ENCODE measurements at places on chromosomes 1 and 21. TPM values are rescaled to one million over a fixed set of nuclear protein-coding genes. Genes with fewer than 3 reads are reported as not detected.

Gene TRIM17
- 0.73 TPM for total RNA-seq

Gene LIN28A
- not detected for total RNA-seq

Gene KCNJ9
- total RNA-seq, result not detected

Gene CYP4X1
- total RNA-seq, result not detected

Gene TFAP2E
- total RNA-seq, result 0.65 TPM

Gene SLC6A17
- not detected for total RNA-seq

Gene TXLNA
- total RNA-seq, result 64.1 TPM

Gene PLA2G5
- total RNA-seq, result not detected

Gene ACP6
- total RNA-seq, result 10.5 TPM

Gene GUCA2B
- not detected for total RNA-seq

Gene GPR157
- total RNA-seq, result 5.7 TPM

Gene C1orf185
- not detected for total RNA-seq

Gene TSPAN1
- not detected for total RNA-seq

Gene SELL
- total RNA-seq, result 568 TPM

Gene UBE2U
- total RNA-seq, result not detected

Gene RC3H1
- 37.9 TPM for total RNA-seq

Gene IKBKE
- total RNA-seq, result 72.6 TPM
